ENCODE measurements at places on chromosomes 16 and 17. TPM values are rescaled to one million over a fixed set of nuclear protein-coding genes. Genes with fewer than 3 reads are reported as not detected.

The PRSS33 gene
- not detected for total RNA-seq

The GINS2 gene
- 4.3 TPM for total RNA-seq

The CDC6 gene
- 0.63 TPM for total RNA-seq

The ORC6 gene
- total RNA-seq, result 7.0 TPM

The LGALS9B gene
- total RNA-seq, result not detected

The LHX1 gene
- not detected for total RNA-seq

The CDH5 gene
- not detected for total RNA-seq

The WFIKKN1 gene
- 0.84 TPM for total RNA-seq

The TAC4 gene
- total RNA-seq, result not detected

The YPEL2 gene
- 51.8 TPM for total RNA-seq

The FBXO39 gene
- 0.70 TPM for total RNA-seq

The SLC6A2 gene
- total RNA-seq, result not detected

The ALDH3A1 gene
- total RNA-seq, result not detected

The CSH2 gene
- not detected for total RNA-seq

The RARA gene
- 85.5 TPM for total RNA-seq

The SEZ6L2 gene
- not detected for total RNA-seq

The MYH3 gene
- total RNA-seq, result 13.5 TPM

The UMOD gene
- total RNA-seq, result not detected

The HOXB5 gene
- not detected for total RNA-seq

The MYH2 gene
- total RNA-seq, result not detected

The ABCA8 gene
- total RNA-seq, result not detected
